ENCODE measurements at places on chromosomes 12 and 14. TPM values are rescaled to one million over a fixed set of nuclear protein-coding genes. Genes with fewer than 3 reads are reported as not detected.

Gene YEATS4
- total RNA-seq: 123 TPM

Gene DPPA3
- total RNA-seq: not detected

Gene ANKRD33
- 0.30 TPM for total RNA-seq

Gene NEUROD4
- not detected for total RNA-seq

Gene CINP
- total RNA-seq: 46.0 TPM

Gene HOXC12
- not detected for total RNA-seq

Gene OTOGL
- total RNA-seq: 15.0 TPM

Gene IAPP
- total RNA-seq: 0.09 TPM

Gene RPS6KL1
- 7.6 TPM for total RNA-seq

Gene CLSTN3
- total RNA-seq: 32.0 TPM

Gene KLHL28
- total RNA-seq: 12.9 TPM

Gene STXBP6
- 6.4 TPM for total RNA-seq

Gene LGR5
- total RNA-seq: 0.25 TPM

Gene APOF
- total RNA-seq: not detected

Gene TAS2R20
- total RNA-seq: 3.6 TPM

- DNase-seq: no peak
Measured at GRCh38 chr14:26775765-26776563, 178.1 kb upstream of the NOVA1 start.

- DNase-seq: no peak
Measured at GRCh38 chr14:68285421-68286179, 466.0 kb downstream of the RAD51B start.

GRCh38 chr14:70793637-70794036 is 15.7 kb downstream of the MAP3K9 start:
- DNase-seq: no peak

GRCh38 chr14:45198551-45198950 is 54.5 kb downstream of the MIS18BP1 start:
- DNase-seq: no peak

DNA sequence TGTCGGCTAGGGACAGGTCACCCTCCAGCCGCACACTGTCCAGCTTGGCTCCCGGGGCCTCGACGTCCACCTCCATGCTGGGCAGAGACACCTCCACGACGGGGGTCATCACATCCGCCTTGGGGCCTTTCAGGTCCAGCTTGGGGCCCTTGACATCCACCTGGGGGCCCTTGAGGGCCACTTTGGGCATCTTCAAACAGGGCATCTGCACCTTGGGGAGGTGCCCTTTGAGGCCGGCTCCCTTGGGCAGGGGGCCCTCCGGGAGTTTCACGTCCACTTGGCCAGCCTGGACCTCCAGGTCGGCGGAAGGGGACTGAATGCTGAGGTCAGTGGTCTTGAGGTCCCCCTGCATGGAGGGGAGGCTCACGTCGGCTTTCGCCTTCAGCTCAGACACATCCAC is 17.9 kb downstream of the PLD4 start:
- DNase-seq: no peak

- no peak for DNase-seq
Measured at GRCh38 chr14:87321548-87321947, 671.4 kb downstream of the GALC start.

- peak; percentile 78 for DNase-seq
Measured at GRCh38 chr14:54566410-54567223, at the start of gene SAMD4A. Gene SAMD4A (plus strand): TSS chr14:54567128. CDS start chr14:54567917, 789 bp downstream.

DNA sequence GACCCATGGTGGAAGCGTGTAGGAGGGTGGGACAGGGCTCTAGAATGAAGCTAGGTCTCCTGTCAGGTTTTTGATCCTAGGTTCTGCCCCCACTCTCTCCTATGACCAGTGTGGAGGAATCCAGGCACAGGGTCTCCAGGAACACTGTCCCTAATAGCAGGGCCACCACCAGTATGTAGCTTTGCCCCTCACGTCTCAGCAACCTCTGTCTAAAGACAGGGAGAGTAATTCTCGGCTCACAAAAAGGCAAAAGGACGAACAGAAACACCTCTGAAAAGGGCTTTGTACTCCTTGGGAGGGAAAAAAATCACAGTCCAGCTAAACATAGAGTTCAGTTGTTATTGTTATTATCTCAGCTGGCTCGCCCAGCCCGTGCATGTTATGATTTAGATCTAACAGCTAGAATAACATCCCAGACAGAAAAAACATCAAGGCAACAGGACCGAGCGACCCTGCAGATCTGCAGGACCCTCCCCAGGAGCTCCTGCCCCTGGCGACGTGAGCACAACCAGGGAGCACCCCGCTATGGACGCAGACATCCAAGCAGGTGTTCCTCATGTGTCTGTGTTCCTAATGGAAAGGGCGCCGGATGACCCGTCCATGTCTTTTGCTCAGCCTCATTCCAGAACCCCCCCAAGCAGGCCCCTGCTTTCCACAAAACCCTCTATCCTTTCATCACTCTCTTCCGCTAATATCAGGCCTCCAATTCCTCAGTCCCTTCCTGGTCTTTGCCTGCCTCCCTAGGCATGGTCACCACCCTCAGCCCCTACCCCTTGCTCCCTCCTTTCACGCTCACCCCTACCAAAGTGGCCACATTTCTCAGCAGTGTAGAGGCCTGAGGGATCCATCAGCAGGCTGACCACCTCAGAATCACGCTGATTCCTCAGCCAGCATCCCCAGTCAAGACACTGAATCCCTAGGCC is 14.2 kb upstream of the SLC6A12 start:
- DNase-seq: no peak

GRCh38 chr12:113535100-113535499 is 63.4 kb upstream of the LHX5 start:
- DNase-seq: no peak

GRCh38 chr12:63782466-63782865 is 2.8 kb downstream of the RXYLT1 start:
- DNase-seq: no peak

GRCh38 chr12:80033448-80033847 is 65.9 kb upstream of the OTOGL start:
- DNase-seq: peak; percentile 58

DNA sequence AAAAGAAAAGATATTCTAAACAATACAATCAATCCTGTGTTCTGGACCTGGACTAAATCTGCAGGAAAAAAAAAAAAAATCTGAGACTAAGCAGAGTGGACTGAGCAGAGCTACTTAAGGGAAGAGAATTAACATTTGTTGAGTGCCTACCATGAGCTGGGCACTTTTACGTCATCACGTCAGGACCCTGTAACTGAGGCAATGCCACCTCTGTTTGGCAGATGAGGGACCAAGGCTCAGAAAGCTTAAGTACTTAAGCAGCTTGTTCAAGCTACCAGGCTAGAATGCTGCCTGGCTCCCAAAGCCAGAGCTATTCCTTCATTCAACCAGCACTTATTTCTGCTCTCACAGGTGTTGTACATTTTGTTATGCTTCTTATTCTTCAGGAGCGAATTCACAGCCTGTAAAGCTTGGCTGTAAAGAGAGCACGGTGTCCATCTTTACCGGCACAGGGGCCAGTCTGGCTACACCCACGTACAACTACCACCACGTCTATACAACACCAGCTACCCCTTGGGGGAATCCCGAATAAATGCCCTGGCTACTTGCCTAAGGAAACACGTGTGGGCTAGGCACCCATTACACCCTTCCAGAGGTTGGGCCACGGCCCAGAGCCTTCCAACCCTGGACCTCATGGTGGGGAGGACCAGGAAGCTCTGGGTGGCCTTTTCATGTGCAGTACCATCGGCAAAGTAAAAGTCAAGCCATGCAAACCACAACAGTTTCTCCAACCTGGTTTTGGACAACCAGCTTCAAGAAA is 27.0 kb downstream of the TMCC3 start:
- no peak for DNase-seq

GRCh38 chr14:77077040-77077439 is 21.0 kb upstream of the CIPC start:
- DNase-seq: peak; percentile 47

- DNase-seq: no peak
Measured at GRCh38 chr12:82124711-82125380, 233.3 kb downstream of the CCDC59 start.

- DNase-seq: no peak
Measured at GRCh38 chr12:127340381-127340780, 926.6 kb upstream of the TMEM132C start.

GRCh38 chr12:115259968-115260747 is 576.2 kb upstream of the TBX3 start:
- no peak for DNase-seq

DNA sequence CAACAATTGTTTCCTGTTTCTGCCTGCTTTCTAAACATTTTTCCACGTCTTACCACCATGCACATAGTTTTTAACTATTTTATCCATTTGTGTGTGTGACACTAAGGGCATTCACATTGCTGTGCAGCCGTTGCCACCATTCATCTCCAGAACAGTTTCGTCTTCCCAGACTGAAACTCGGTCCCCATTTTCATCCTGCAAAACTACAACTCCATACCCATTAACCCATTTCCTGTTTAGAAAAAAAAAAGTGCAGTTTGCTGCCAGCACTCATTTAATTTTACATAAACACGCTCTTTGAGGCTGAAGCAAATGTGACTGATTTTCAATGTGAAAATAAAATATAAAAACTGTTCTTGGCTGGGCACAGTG is 15.5 kb downstream of the UBC start:
- no peak for DNase-seq

GRCh38 chr12:48995086-48995879 is 3.9 kb downstream of the DDN start:
- DNase-seq: peak; percentile 93

DNA sequence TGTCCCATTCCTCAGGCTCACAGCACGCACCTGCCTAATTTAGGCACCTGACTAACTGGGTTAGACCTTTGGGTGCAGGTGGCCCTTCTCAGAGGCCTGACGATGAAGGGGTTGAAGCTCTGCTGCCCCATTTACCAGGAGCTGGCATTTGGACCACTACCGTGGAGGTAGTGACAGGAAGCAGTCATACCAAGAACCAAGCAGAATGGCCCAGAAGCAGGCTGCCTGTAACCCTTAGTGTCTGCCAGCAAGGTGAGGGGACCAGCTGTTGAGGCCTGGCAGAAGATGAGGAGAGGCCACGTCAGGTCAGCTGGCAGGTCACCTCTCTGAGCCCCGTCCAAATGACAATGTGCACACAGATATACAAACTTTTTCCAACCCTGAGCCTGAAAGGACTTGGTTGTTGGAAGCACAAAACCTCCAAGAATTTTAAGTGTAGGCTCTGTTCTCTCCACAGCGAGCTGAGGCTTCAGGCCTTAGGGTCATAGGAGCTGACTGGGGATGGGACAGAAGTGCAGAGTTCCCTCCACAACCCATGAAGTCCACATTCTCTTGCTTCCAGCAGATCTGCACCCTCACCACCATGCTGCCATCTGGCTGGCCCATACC is 23.1 kb downstream of the VASH1 start:
- no peak for DNase-seq

- DNase-seq: no peak
Measured at GRCh38 chr14:103142026-103142425, 18.8 kb downstream of the TNFAIP2 start.

DNA sequence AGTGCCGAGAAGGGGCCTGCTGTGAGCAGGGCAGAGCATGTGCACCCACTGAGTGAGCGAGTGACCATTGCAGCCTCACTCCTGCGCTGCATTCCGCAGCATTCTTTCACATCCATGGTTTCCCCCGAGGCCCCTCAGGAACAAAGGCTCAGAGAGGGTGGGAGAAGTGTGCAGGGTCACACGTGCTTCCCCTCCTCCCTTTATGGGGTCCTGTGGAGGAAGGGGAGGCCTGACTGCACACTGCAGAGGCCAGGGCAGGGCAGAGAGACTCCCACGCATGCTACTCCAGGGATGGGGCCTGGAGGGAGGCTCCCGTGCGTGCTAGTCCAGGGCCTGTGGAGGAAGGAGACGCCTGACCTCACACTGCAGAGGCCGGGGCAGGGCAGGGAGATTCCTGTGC is 63.2 kb downstream of the DIO3 start:
- no peak for DNase-seq

- DNase-seq: no peak
Measured at GRCh38 chr12:104549815-104550480, 93.2 kb downstream of the CHST11 start.

GRCh38 chr12:77049767-77050353 is 15.5 kb downstream of the E2F7 start:
- DNase-seq: peak; percentile 72

DNA sequence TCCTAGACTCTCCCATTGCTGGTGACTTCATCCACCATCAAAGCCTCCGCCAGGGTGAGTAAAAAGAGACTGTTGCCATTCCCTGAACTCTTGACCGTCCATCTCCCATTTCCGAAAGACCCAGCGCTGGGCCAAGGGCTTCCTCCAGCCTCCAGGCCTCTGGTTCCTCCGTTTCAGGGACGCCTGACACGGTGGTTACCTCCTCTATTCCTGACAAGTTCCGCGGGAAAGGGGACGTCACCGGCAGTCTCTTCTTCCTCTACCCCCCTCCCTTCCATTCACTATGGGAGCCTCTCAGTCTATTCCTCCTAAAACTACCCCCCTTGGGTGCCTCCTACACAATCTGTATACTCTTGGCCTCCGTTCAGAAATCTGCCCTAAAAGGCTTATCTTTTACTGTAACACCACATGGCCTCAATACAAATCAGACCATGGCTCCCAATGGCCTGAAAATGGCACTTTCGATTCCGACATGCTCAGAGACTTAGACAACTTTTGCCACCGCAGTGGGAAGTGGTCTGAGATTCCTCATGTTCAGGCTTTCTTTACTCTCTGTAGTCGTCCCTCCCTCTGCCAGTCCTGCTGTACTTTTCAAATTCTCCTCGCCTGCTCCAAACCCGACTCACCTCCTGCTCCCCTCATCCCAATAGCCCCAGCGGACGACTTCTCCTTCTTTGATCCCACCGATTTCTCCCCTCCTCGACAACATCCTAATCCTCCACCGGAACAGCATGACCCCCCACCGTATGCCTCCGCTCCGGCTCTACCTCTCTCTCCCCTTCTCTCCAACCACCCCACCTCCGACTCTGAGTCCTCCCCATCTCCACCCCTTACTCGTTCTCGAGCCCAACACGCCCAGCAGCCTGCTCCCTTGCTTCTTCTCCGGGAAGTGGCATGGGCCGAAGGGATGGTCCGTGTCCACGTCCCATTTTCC is 70.4 kb downstream of the MOK start:
- DNase-seq: no peak

DNA sequence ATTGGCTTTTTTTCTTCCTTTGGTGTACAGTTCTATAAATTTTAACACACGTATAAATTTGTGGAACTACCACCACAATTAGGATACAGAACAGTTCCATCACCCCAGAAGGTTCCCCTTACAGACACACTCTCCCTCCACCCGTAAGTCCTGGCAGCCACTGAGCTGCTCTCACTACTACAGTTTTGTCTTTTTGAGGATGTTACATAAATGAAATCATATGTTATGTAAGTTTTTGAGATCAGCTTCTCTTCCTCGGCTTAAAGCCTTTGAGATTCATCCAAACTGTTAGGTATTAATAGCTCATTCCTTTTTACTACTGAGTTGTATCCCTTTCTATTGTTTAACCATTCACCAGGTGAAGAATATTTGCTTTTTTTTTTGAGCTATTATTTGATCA is 74.3 kb upstream of the SLC24A4 start:
- no peak for DNase-seq

- no peak for DNase-seq
Measured at GRCh38 chr12:4615667-4616066, 33.2 kb downstream of the AKAP3 start.

- no peak for DNase-seq
Measured at GRCh38 chr12:55067701-55068100, 47.9 kb downstream of the NEUROD4 start.

Data from cardiac muscle cell (in vitro differentiated cells and primary cell).